ENCODE measurements at places on chromosomes 7 and 10. TPM values are rescaled to one million over a fixed set of nuclear protein-coding genes. Genes with fewer than 3 reads are reported as not detected.

GRCh38 chr7:29400437-29400836 lies 163.2 kb upstream of the PRR15 start:
- no peak for DNase-seq

- DNase-seq, result no peak
Measured at GRCh38 chr7:81339946-81340345, 421.1 kb upstream of the SEMA3C start.

GRCh38 chr10:15200626-15201025 lies 32.1 kb upstream of the NMT2 start:
- DNase-seq, result no peak

The KLLN gene
- 0.51 TPM for total RNA-seq

DNA sequence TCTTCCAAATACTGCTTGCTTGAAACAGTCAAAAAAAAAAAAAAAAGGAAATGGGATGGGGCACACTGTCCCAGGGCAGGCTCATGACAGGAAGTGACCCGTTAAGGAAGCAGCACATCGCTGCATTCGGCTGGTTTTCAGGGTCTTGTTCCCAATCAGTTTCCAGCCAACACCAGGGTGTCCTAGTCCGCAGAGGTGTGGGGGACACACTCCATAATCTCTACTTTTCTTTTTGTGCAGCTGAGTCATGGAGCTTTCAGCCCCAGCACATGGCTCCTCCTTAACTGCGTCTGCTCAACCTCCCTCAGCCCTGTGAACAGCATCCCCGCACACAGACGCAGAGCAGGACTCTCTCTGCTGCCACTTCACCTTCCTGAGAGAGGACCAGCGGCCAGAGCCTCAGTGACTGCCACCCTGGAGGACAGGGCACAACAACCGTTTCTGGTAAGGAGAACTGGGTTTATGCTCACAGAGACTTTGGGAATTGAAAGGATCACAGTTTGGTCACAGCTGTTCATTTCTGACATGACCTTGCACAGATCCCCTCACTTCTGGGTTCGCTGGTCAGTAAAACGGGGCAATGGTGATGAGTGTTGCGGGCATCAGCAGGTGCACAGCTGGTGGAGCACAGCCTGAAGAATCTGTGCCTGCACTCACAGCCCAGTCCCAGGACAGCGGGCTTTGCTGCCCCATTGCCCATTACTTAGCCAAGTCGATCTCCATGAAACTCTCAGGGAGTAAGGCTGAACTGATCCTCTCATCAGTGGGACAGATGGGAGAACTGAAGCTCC lies at the start of gene GIMAP5:
TSS of gene GIMAP5 (plus strand) at position 154 of the 791 bp plus-strand sequence. CDS start 3,467 bp downstream, outside the sequence.
- DNase-seq, result no peak

GRCh38 chr7:158830211-158830723 lies 958 bp upstream of the ESYT2 start:
- no peak for DNase-seq

All from naive thymus-derived CD4-positive, alpha-beta T cell (primary cell).